A172 (cell line): ENCODE measurements at places on chromosomes 2 and 18. TPM values are rescaled to one million over a fixed set of nuclear protein-coding genes. Genes with fewer than 3 reads are reported as not detected.

DNA sequence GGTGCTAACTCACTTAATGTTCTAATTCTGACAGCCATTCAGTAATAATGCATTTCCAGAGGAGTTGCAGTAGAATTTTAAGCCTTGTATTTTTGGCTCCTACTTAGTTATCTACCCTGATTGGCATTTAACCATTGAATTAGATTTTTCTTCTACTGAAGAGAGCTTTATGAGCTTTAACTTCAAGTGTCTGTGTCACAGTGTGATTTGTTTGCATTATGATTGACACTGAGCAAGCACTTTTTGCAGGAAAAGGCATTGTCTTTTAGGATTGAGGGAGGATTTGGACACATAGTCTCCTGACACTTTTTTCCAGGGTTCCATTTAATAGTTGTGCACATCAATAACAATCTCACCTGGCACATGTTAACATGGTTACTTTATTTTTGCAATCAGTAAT is 26.7 kb downstream of the LYPD6 start:
- DNase-seq = no peak

DNA sequence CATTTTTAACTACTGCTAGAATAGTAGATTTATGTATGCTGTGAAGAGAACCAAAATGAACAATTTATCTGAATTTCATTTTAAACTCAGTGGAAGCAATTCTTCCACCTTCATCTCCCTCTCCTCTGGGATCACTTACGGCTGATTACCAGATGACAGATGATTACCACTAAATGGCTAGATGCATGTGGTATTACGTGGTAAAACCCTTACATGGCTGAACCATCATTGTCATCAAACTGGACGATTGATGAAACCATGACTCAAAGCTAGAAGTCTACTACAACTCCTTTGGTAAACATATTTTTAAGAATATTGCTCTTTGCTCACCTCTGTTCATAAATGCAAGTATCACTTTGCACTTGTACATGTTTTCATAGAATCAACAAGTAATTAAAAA is 48.5 kb upstream of the DOCK10 start:
- DNase-seq = peak; percentile 25

MC2R gene
- total RNA-seq = not detected in 2 replicates

DNA sequence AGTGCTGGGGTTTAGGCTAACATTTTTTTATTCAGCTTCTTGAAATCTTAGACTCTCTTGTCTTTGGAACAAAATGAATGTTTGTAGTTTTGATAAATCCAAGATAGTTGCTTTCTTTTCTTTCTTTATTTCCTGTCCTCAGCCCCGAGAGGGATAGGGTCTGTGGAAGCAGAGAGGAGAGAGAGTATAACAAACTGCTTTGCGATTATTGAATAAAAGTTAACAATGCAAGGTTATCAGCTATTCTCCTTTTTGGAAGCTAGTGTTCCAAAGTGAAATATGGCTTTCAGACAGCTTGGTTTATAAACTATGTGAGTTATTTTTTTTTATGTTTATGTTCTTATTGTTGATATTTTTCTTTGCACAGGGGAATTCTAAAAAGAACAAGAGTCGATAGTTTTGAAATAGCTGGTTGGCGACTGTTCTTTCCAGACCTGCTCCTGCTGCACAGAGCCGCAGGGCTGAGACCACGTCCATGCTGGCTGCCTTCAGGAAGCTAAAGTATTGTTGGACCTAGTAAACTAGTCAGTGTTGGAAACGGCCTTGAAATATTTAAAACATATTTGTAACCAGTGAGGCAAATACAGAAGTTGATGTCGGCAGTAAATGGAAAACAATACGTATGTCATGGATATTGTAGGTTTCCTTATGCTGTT is 15.5 kb upstream of the STON1 start:
- DNase-seq = no peak

KCNJ3 gene
- total RNA-seq = 0.02 TPM in 1 of 2 replicates, not detected in the other

- no peak for DNase-seq
These were observed 435 bp downstream of the RNF181 start for GRCh38 chr2:85596026-85596333.

- no peak for DNase-seq
These were observed 51.5 kb downstream of the ETAA1 start for GRCh38 chr2:67448648-67449047.

DNA sequence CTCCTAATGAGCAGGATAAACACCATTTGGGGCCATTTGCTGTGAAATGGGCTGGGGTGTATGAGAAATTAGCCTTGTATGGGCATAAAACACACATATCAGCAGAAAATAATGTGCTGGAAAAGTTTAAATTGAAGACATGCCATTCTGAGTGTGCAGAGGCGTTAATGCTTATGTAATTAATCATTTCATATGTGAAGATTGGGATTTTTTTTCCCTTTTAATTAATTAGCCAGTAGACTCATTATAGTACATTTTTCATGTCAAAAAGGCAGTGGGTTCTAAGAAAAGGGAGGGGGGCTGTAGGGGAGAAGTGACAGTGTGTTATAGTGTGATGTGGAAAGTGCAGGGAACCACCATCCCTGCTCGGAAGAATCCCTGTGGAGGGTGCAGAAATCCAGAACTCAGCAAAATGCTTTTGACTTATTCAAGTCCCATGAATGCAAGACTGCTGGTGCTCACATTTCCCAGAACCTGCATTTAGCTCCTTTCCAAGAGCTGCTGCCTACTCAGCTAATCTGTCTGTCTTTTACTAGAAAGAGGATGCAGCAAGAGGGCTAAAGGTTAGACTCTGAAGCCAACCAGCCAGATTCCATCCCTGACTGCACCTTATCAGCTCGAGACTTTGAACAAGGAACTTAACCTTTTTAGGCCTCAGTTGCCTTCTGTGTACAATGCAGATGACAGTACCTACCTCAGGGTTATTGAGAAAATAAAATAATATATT is 11.6 kb upstream of the COX7A2L start:
- no peak for DNase-seq

DNA sequence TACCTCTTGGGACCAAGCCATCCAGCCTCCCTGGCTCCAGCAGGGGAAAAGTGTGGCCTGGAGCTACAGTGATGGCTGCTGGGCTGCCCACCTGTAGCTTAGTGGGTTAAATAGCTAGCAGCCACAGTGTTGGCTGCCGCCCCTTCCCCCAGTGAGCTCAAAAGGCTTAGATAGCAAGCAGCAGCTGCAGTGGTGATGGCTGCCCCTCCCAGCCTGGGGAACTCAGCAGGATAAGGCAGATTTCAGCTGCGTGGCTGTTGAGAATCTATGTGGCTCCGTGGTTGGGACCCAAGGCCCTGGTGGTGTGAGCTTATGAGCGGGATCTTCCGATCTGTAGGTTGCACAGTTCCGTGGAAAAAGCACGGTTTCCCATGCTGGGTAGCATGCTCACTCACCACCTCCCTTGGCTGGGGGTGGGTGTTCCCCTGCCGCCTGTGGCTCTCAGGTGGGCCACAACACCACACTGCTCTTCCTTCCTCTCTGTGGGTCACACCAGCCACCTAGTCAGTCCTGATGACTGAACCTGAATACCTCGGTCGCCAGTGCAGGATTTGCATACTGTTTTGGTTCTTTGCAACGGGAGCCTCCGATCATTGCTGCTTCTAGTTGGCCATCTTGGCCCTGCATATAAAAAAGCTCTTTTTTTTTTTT is 946.5 kb upstream of the FAM98A start:
- no peak for DNase-seq

GALNT5 gene
- total RNA-seq = not detected in 2 replicates
